T-cell (primary cell): ENCODE measurements at places on chromosomes 3 and 15.

DNA sequence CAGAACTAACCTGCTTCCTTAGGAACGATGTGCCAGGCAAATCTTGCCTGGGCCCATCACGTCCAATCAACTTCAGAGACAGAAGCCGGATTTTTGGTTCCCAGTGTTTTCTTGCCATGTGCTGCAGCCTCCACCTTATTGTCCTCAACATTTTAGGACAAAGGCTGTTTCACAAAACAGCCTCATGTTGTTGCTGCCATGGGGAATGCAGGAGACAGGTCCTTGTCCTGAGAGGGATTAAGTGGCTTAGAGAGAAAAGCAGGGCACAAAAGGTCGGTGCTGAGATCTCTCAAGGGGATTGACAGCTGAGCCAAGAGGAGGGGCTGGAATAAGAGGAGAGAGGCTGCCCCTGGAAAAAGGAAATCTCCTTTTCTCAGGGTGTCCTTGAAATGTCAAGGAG, 11.3 kb upstream of the NMNAT3 start:
- DNase-seq = no peak

- no peak for DNase-seq
Measured at GRCh38 chr3:59404064-59404463, 354.2 kb upstream of the CFAP20DC start.

DNA sequence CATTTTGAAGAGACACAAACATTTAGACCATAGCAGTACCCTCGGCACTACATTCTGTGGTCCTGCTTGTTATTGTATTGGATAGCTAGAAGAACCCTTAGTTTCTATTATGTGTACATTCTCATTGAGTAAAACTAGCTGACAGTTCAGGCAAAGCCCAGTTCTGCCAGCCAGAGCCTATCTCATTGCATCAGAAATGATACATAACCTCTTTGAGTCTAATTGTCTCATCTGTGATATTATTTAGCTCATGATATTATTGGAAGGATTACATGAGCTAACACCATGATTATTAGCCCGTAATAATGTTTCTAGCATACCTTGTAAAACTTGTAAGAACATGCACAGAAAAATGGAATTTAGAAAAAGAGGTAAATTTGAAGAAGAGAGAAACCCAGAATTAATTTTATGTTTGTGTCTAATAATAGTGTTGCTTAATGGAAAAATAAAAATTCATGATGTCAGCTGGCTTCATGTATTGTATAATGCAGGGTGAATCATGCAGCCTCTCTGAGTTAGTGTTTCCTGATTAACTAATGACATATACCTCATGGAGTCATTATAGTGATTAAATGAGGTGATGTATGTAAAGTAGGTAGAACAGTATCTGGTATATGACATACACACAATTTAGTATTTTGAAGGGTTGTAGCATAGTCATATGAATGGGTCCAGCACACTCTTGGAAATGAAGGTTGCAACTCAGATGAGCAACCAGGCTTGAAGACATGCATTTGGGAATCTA, 339.4 kb upstream of the GRM7 start:
- no peak for DNase-seq

DNA sequence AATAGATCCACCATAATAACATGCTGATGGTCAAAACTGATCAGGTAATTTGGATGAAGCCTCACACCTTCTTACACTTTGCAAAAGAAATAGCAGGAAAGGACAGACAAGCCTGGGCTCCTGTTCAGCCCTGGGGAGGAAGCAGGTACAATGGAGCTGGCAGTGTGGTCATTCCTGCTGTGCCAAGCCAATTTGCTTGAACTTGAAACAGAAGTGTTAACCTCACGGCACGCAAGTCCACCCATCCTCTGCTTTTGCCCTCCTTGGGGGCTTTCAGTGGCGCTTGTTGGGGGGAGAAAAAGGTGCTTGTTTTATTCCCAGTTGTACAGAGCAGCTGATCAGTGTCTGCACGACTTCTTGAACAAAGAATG, 36.8 kb upstream of the RFTN1 start:
- no peak for DNase-seq

- DNase-seq = no peak
Measured at GRCh38 chr3:98560911-98561310, 29.1 kb downstream of the GPR15 start.

DNA sequence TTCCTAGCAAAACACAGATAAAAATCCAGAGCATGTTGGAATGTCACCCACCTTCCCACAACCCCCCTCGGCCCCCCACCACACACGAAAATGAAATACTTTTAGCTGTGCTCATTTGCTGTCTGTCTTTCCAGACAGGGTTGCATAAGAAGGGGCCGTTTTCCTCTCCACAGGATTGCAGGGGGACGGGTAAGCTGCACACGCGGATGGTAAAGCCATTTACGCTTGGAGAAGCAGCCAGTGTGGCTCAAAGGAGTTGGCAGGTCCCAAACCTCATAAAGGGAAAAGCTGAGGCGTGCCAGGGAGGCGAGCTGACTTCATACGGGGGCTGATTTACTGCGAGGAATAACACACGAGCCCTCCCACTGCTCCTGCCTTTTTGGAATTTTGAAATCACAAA, 47.4 kb upstream of the ITGA11 start:
- DNase-seq = no peak

DNA sequence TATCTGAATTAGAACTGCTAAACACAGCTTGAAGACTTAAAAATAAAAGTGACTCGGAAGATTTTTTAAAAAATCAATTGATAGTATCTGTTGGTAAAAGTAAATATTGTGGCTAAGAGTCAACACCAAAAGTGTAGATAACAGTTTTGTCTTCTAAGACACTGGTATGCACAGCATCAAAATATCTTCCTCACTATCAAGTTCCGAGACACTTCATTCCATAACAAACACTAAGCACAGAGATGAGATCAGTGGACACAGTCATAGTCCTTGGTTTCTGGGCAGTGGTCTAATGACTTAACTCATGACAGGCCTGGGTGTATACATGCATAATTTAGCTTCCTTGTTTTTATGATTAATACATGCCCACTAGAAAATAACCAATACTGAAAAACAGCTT, 63.2 kb downstream of the PXYLP1 start:
- DNase-seq = no peak

DNA sequence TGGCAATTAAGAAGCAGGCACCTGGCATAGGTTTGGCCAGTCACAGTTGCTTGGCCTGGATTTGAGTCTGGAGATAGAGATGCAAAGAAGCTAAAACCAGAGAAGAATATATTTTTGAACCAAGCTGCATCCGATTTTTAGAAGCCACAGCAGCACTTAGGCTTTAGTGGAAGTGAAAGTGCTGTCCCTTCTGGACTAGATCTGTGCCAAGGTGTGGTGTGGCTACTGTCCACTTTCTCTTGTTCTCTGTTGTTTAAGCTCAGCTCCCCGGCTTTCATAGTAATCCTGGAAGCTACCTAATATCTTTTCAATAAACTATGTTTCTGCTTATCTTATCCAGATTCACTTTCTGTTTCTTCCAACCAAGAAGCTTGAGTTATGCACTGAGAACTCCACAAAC, 183.4 kb upstream of the THRB start:
- DNase-seq = no peak

DNA sequence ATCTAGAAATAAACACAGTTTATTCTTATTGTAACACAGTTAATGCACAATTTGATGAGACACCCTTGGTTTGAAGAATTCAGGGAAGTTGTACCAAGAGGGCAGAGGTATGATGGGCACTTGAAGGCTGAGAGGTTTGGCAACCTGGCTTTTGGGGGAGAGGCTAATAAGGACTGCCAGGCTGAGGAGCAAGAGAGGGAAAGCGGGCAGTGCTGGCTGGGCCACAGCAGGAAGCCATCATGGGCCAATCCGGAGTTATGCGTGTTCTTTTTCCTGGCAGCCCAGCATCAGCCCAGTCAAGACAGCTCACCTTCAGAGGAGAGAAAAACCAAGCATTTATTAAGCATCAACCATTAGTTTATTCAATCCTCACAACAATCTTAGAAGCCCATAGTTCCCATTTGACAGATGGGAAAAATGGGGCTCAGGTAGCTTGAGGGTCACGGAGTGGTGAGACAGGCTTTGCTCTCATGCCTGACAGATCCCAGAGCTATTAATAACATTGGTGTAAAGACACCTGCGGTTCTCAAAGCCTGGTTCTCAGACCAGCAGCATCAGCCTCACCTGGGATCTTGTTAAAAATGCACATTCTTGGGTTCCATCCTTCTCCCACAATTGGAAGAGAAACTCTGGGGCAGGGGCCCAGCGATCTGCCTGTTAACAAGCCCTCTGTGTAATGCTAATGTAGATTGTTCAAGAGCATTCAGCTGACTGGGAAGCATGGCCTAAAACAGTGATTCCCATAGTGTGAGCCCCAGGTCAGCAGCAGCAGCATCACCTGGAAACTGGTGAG, 183.7 kb downstream of the NTRK3 start:
- no peak for DNase-seq

DNA sequence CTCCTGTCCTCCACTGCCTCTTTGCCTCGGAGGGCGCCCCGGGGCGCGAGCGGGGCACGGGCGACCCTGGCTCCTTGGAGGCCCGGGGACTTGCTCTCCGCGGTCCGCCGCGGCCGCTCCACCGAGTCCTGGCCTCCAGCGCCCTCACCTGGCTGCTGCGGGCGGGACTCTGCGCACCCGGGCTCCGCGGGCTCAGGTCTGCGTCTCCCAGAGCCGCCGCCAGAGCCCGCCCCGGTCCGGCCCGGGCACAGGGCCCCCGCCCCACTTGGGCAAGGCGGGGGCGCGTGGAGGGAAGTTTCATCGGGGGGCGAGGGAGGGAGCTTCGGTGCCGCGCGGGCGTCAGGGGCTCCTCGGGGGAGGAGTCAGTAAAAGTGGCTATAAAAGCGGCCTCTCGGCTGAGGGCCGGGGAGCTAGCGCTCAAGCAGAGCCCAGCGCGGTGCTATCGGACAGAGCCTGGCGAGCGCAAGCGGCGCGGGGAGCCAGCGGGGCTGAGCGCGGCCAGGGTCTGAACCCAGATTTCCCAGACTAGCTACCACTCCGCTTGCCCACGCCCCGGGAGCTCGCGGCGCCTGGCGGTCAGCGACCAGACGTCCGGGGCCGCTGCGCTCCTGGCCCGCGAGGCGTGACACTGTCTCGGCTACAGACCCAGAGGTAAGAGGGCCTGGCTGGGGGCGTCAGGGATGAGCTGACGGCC, at the start of gene CEMIP:
Gene CEMIP, plus strand, starts transcription at position 407 of the 694 bp plus-strand sequence. CDS start 94,510 bp downstream, outside the sequence.
- no peak for DNase-seq

- no peak for DNase-seq
Measured at GRCh38 chr3:15768421-15769255, 29.1 kb downstream of the ANKRD28 start.

- DNase-seq = no peak
Measured at GRCh38 chr3:33099701-33100100, 2.8 kb upstream of the GLB1 start.

GRCh38 chr15:83470887-83471286, 23.7 kb downstream of the SH3GL3 start:
- no peak for DNase-seq

DNA sequence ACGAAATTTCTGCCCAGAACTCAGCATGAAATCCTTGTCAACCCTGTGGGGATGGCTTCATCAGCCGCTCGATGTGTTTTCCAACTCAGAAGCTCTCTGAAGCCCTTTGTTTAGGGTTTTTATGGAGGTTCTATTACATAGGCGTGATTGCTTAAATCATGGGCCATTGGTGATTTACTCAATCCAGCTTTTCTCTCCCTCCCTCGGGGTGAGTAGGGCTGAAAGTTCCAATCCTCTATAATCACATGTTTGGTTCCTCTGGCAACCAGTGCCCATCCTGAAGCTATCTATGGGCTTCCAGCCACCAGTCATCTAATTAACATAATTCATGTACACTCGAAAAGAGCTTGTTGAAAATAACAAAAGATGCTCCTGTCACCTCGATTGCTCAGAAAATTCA, 51.6 kb downstream of the GATM start:
- no peak for DNase-seq

- no peak for DNase-seq
Measured at GRCh38 chr15:83999396-84000135, 236.0 kb upstream of the GOLGA6L4 start.

DNA sequence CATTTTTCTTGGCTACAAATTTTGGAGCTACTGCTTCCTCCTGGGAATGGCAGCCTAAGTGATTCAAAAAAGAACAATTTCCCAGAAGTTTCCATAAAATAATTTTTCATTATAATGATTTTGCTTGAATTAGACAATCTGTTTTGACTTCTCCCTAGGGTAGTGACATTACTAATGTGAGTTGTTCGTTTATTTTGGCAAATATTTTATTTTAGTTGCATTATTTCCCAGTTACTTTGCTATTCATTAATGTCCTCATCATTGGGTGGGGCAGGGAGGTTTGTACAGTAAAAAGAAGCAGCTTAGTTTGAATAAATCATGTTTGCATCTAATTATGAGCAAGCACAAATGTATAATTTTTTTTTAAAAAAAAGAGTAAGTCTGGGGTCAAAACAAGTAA, 686.6 kb downstream of the ROBO2 start:
- DNase-seq = no peak

GRCh38 chr3:129586746-129587430, 19.6 kb downstream of the PLXND1 start:
- no peak for DNase-seq

DNA sequence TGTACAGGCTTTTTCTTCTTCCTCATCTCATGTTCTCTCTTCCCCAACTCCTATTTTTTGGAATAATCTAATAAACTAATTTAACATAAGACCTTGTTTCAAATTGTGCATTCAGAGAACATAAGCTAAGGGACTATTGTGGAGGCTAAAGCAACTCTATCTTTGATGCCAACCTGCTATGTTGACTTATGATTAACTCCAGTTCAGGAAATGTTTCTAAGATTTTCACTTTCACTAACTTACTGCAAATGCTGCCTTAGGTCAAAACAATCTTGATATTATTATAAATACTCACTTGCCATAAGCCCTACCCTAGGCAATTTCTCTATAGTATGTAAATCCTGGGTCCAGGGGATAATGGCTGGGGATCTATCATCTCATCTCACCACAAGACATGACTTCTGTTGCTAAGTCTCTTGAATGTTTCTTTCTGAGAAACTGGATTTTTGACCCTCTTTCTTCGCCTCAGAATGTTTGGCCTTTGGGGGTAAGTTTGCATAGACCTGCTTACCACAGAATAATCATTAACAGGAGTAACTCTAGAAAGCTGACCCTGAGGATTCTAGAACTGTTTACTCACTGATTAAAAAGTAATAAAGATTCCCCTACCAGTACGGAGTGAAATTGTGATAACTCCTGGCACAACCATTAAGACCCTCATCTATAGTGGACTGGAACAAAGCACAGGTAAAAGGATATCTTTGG, 768.1 kb downstream of the GBE1 start:
- DNase-seq = no peak
